Stimulated activated CD8-positive, alpha-beta memory T cell treated with anti-CD3 and anti-CD28 coated beads, Interleukin-12 subunit alpha, Interleukin-12 subunit beta, amount 100 ng/mL, for 4 hours (primary cell): ENCODE measurements at places on chromosomes 11 and 22.

- no peak for DNase-seq
Observed at GRCh38 chr22:26825960-26826935, 168.9 kb downstream of the MIAT start.

- DNase-seq = no peak
Observed at GRCh38 chr11:27293515-27294417, 69.2 kb downstream of the CCDC34 start.

- no peak for DNase-seq
Observed at GRCh38 chr11:122037911-122038310, 78.1 kb downstream of the BLID start.

DNA sequence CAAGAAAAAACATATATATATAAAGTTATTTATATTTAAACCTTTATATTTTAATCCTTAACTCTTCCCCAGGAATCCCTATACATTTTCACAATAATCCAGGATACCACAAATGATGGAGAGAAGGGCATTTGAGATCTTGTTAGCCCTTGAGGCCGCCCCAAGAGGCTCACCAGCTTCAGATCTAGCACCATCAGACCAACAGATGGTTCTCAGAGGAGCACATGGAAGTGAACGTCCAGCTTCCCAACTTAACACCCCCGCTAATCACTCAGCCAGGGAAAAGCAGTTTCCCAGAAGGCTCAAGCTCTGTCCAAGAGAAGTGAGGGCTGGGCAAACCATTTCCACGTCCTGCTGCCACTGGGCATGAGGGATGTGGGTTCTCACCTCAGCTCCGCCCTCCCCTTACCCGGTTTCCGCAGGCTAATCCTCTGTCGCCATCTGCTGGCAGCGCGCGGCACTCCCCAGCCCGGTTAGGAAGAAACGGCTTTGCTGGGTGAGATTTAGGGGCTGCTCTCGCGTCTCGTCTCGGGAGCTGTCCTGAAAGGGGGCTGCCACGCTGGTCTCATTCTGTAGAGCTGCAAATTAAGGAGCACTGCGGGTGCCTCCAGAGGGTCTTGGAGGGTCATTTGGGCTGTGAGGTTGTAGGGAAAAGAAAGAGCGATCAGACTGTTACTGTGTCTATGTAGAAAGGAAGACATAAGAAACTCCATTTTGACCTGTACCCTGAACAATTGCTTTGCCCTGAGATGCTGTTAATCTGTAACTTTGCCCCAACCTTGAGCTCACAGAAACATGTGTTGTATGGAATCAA, 6.8 kb upstream of the FAM111A start:
- peak; percentile 72 for DNase-seq

DNA sequence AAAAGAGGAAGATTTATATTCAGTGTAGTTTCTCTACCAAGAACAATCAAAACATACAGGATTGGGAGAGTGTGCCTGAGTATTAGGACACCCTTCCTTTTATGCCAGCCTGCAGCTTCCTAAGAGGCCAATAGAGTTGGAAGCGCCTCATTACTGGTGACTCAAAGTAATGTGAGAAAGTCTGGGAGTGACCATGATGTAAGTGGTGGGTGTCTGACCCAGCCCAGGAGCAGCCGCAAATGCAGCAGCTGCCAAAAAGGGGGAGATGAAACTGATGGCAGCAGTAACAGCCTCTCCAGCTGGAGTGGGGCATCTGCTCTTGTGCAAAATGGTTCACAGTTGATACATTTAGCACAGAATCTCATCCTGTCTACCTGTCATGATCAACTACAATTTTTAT, 62.0 kb downstream of the ZNF280B start:
- no peak for DNase-seq

DNA sequence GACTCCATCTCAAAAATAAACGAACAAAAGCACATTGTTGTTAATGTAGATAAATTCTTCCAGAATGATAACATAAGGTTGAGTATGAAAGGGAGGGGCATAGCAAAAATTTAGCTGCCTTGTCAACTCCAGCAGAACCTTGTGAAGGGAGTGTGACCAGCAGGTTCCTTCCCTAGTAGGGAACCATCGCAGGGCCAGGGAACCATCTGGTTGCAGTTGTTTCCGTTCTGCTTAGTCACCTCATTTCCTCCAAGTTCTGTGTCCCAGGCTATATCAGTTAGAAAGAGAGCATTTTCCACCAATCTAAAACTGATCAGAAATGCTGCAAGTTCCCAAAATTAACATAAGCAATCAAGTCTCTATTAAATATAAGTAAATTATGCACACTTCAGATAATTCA, 126.7 kb upstream of the BLID start:
- no peak for DNase-seq

DNA sequence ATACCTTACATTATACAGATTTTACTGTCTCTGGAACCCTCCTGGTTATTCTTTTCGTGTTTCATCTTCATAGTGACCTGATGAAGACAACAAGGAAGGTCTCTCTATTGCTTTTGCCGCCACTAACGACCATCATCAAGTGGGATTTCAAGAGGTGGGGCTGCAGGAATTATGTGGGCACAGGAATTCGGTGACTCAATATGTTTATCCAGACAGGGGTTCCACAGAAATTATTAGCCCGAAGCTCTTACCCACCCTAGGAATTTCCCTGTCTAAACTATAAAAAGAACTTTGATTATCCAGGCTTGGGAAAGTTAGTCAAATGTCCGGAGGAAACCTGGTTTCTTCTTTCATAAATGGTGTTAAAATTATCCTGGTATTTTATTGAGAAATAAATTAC, 566.8 kb upstream of the TENM4 start:
- no peak for DNase-seq

DNA sequence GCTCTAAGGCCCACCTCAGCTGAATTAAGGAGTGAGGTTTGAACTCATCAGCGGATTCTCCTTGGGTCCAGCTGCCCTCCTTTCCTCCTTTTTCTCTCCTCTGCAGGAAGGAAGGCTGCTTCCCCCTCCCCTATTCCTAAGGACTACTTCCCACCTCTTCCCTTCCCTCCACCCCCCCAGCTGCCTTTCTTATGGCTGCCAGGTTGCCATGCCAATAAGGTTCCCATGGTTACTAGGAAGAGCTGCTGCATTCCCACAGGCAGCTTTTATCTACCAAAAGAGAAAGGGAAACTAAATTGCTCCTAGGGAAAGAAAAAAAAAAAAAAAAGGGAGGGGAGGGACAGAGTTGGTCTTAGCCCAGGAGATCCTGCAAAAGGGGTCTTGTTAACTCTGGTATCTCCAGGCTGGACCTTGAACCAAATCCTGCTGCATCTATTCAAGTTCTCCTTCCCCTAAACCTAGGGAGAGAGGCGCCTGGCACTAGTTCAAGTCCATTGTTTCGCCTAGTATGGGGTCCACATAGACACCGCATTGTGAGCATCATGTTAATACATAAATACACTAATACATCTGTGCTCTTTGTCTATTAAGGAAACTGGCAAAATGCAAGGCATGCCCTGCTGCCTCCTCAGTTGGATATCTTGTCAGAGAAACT, 21.2 kb upstream of the FEZ1 start:
- DNase-seq = no peak

GRCh38 chr11:115129473-115130289, 374.5 kb downstream of the CADM1 start:
- DNase-seq = no peak

- no peak for DNase-seq
Observed at GRCh38 chr11:125931668-125932067, 14.2 kb upstream of the VSIG10L2 start.
